ENCODE measurements at places on chromosomes 1 and 21.

DNA sequence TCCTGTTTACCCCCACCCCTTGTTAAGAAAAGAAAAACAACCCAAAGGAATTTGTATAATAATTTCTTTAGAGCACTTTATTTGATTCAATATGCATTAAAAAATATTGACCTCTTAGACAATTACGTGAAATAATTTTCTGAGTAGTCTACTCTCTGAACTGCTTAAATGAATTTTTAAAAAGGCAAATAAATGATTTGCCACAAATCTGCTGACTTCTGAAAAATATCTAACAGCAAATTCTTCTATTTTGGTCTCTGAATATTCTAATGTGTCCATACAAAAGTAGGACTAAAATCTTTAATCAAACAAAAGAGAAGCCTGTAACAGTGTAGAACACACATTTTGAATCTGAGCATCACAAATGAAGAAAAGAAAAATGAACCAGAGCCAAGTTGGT lies 115.1 kb downstream of the TRIM33 start:
- no peak for DNase-seq

DNA sequence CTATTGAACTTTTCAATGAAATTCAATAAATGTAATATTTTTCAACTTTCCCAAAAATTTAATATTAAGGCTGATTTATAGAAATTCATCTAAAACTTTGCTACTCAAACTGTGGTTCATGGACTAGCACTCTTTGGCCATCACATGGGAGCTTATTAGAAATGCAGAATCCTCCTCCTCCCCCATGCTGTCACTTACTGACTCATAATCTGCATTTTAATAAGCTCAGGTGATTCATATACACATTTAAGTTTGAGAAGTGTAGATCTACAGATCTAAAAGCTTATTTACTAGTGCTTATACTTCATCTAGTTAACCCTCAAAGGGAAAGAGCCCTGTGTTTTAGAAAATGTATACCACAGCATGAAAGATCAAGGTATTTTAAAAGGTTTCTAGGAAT lies 84.3 kb downstream of the HS2ST1 start:
- DNase-seq: no peak

DNA sequence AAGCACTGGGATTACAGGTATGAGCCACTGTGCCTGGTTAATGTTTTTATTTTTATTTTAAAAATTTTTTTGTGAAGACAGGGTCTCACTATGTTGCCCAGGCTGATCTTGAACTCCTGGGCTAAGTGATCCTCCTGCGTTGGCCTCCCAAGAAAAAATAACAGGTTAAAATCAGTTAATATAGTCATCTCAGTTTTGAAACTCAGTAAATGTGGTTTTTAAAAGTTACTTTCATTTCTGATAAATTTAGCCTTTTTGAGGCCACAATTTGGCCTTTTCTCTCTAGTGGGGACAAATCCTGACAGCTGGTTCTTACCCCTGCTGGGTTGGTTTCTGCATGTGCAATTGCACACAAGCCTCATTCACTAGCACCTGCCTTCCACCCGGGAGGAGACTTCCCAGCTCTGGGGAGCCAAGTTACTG lies 13.3 kb downstream of the PMF1 start:
- no peak for DNase-seq

DNA sequence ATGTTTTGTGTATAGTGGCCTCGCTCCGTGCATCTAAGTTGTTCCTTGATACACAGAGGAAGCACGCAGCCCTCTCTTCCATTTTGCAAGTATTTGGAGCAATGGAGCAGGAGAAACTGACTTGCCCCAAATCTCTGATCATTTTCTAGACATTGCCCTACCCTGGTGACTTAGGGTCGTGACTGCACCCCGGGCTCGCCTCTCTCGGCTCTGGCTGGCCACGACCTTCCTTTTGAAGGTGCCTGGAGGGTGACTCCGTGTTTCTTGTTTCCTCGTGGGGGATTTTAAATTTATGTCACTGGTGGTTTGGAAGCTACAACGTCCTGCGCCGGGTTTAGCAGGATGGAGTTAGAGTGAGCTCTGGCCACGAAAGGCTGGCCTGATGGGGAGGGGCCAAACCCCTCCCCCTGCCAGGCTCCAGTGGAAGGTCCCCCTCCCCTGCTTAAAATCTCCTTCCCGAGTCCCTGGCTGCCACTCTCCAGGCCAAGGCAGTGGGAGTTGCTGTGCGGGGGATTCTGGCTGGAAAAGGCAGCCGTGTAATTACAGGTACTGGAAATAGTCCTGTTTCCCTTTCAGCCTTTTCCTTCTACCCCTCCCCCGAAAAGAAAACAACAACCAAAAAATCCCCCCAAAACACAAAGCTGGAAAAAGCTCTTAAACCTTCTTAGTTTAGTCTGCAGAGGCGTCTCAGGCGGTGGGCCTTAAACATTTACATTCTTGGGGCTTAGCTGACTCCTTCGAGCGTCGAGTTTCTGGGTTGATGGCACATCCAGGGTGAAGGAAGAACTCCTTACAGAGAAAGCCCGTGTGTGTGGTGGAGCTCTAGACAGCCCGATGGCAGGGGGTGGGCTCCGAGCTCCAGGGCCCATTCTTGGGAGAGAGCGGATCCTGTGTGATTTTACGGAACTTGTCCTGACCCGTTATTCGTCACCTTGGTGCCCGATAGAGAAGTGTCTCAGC lies 28.1 kb downstream of the SPSB1 start:
- no peak for DNase-seq

DNA sequence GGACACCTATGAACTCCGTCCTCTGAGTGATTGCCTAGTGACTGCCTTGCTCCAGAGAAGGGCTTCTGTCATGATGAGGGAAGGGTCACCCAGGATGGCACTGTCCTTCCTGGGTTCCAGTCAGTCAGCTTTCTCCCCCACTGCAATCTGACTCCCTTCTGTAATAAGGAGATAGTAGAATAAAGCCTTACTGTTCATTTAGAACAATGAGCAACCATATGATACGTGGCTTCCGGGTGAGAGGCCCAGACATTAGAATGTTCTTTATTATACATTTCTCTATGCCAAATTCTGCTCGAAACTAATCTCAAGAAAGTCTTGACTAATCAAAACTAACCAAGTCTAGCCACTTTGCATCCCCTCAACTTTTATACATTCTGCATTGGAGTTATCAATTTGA lies 8.5 kb upstream of the MTMR11 start:
- DNase-seq: no peak

DNA sequence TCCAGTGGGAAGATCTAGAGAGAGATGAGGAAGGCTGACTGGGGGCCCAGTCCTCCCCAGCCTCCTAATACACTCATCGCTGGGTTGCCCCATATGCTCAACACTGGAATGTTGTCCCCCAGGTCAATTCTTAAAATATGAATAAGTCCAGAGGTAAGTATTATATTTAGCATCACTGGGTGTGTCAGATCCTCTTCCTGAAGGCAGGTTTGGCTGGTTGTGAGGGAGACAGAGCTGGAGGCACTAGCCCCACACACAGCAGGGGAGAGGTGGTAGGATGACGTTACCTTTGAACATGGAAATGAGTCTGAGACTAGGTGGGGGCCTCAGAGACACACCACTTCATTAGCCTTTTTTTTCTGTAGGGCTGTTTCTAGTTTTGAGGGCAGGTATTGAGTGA lies 42.6 kb downstream of the SLC44A3 start:
- no peak for DNase-seq

DNA sequence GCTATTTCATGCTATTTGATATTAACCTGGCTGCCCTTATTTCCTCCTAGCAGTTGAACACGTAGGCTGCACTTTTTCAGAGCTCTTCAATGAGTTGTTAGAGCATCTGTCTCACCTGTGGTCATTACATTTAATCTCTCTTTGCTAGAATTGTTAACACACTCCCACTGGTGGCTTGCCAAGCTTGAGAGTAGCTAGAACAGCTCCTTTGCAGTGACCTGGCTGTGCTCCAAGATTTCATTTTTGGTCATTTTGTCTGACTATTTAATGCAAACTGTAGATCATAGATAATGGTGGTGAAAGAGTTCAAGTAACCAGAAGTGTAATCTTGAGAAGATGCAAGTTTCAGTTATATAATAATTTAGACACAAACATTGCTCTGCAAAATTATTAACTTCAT lies 105.6 kb downstream of the LRRC7 start:
- DNase-seq: no peak

- no peak for DNase-seq
Observed at GRCh38 chr1:89600451-89601224, 32.3 kb upstream of the LRRC8C start.

- no peak for DNase-seq
Observed at GRCh38 chr1:43296207-43296606, 4.6 kb upstream of the TIE1 start.

GRCh38 chr1:203693721-203694120 lies 67.1 kb downstream of the ATP2B4 start:
- no peak for DNase-seq

- no peak for DNase-seq
Observed at GRCh38 chr1:226104671-226105121, 42.2 kb downstream of the H3-3A start.

DNA sequence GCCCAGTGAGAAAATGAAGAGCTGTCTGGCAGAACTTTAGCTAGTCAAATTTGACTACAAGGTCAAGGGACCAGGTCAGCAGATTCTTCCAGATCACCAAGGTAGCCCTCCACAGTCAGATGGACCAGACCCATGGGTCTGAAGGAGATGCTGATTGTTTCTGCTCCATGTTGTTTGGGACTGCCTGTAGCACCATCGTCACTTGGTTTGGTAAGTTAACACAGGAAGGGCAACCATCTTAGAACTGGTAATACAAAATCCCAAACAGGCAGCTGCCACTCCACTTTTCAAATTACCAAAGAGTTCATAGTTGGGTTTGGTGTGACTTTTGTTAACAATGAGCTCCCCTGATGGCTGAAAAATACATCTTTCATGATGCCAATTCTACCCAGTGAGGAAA lies 9.0 kb downstream of the ITPKB start:
- DNase-seq: peak; percentile 26

Data from sigmoid colon (tissue), 7 donors.